ENCODE measurements at places on chromosomes 4 and X.

- no peak for DNase-seq
These were observed 170.9 kb upstream of the PCDH18 start for GRCh38 chr4:137703195-137703594.

GRCh38 chrX:71420686-71421085 is 54.5 kb downstream of the TAF1 start:
- DNase-seq, result no peak

DNA sequence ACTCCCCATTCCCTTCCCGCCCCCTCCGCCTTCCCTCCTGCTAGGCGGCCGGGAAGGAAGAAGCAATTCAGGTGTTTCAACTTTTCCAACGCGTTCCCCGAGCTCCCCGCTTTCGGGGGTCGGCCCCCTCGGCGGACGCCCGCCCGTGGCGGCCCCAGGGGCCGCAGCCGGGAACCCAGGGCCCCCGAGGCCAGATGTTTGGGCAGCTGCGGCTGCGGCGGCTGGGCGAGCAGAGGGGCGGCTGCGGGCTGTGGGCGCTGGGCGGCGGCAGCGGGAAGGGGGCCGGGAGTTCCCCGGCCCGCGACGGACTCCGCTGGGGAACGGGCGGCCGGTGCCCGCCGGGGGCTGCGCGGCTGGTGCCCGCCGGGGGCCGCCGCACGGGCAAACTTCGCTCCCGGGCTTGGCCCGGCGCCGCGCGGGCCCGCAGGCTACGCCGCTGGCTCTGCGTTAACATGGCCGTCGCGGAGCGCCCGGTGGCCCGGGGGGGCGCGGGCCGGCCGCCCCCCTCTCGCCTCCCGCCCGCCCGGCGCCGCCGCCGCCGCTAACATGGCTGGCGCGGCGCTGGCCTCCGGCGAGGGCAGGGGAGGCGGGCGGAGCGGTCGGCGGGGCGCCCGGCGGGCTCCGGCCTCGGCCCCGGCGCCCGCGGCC is 510 bp downstream of the HMGB3 start:
- no peak for DNase-seq

DNA sequence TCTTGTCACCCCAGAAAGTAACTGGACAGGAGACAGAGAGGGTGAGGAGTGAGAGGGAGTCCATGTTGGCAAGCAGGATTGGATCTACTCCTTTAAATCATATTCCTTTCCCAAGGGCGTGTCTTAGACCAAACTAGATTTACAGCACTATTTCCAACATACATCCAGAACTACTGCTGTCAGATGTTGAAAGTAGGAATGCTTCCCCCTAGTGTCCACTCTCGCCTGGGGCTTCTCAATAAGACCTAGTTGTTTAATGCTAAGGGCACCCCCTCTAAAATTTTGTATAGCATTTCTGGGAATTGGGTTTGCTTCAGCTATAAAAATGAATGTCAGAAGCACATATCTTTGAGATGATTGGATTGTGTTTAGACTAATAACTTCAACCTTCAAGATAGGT is 13.3 kb downstream of the OFD1 start:
- DNase-seq, result no peak

GRCh38 chrX:150365990-150366911 is 3.1 kb downstream of the MAMLD1 start:
- DNase-seq, result peak; percentile 80

GRCh38 chr4:85763202-85763601 is 288.3 kb downstream of the ARHGAP24 start:
- DNase-seq, result no peak

GRCh38 chr4:88033309-88033708 is 25.9 kb downstream of the PKD2 start:
- DNase-seq, result no peak

DNA sequence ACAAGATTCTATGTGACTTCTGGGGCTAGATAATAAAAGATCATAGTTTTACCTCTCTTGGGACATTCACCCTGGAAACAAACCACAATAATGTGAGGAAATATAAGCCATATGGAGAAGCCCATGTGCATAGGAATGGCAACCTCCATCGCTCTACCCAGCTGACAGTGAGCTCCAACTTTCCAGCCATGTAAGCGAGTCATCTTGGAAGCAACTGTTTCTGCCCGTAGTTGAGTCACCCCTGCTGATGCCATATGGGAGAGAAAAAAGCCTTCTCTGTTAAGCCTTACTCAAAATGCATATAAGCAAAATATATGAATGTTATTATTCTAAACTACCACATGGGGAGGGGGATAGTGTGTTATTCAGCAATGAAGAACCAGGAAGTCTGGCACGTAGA is 31.4 kb upstream of the RELL1 start:
- DNase-seq, result no peak

GRCh38 chr4:106615961-106616360 is 247.4 kb upstream of the GIMD1 start:
- no peak for DNase-seq

- no peak for DNase-seq
These were observed 135.7 kb downstream of the QDPR start for GRCh38 chr4:17376205-17376604.

- no peak for DNase-seq
These were observed 398.4 kb downstream of the PPP3CA start for GRCh38 chr4:100948911-100949310.

DNA sequence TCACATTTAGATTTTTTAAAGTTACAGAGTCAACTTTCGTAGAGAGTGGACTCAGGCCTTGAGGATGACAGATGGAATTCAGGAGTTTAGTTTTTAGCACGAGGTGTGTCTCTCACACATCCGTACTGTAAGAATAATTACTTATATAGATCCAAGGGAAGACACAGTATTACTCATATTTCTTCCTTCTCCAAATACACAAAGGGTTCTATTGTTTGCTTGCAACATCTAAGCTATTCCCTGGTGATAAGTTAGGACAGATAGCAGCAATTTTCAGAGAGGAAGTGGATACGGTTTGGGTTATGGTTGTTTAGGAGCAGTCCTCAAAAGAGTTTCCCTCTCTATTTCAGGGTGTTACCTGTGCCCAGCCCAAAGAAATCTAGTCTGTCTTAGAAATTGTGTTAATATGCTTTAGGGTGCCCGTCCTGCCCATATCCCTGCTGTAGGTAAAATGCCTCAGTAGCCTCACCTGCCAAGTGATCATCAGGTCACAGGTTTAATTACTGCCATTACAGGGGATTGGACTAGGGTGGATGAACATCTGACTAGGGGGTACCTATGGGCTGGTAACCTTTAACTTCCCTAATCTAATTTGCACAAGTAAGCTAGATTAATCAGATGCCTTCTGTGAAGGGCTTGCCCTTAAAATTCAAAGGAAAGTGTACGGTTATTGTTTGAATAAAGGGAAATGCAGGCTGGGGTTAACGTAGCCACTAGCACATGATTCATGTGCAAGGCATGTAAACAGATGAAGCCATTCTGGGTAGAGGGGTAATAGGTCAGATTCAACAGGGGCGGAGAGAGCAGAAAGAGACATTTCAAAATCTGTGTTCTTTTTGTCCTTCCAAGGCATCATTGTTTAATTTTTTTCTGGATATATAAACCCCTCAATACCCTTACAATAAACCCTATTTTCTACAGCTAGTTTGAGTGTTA is 8.7 kb upstream of the PPP3CA start:
- no peak for DNase-seq

GRCh38 chrX:17154001-17154400 is 207.5 kb downstream of the REPS2 start:
- no peak for DNase-seq

DNA sequence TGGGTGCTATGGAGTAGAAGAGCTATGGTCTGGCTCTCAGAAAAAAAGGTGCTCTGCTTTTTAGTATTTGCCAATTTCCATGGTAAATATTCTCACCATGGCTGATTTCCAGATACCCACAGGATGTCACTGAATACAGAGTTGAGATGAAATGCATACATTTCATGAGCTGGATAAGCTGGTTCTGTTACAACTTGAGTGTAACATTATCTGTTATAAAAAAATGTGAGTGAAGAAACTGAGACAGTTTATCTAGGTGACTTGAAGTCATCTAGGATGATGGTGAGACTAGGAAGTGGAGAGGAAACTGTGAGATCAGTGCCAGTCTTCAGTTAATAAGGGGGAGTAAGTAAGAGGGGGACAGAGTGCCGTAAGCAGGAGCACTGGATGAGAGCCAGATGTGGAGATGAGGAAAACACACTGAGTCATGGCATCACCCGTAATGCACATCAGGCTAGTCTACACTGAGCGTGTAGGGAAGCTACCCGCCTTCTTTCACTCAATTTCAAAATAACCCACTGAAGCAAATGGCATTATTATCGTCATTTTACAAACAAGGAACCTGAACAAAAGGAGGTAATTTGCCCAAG is 5.0 kb downstream of the HPSE start:
- no peak for DNase-seq

GRCh38 chrX:130086447-130087206 is 23.7 kb downstream of the ELF4 start:
- no peak for DNase-seq

- DNase-seq, result no peak
These were observed 6.2 kb upstream of the NOX1 start for GRCh38 chrX:100880368-100880767.

GRCh38 chr4:8547912-8548730 is 32.1 kb upstream of the GPR78 start:
- no peak for DNase-seq

DNA sequence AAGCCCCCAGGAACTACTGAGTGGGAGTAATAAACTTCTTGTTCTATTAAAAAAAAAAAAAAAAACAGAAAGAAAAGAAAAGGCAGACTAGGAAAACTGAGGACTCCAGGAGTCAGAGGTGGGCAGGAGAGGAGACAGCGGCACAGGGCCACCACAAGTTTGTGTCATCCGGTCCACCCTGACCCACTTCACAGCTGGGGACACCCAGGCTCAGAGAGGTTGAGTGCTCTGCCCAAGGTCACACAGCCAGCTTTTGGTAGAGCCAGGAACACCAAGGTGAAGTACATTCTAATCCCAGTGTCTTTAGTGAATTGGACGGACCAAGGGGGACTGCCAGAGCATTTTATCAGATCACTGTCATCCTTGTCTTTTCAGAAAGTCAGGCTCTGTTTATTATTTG is 16.4 kb upstream of the ABLIM2 start:
- DNase-seq, result no peak

- no peak for DNase-seq
These were observed 1.1 kb upstream of the CUL4B start for GRCh38 chrX:120561634-120562568.

DNA sequence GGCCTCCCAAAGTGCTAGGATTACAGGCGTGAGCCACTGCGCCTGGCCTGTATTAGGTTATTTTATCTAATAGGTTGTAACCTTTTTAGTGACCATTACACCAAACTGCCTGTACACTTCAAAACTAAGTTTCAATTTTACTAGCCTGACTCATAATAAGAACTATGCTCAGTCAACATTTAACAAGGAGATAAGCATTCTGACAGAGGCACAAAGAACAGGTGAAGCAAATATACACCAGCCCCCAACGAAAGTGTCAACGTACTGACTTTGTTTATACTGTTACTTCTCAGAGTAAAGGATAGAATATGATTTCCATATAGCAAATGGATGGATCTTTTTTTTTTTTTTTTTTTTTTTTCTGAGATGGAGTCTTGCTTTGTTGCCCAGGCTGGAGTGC is 62.8 kb downstream of the SHISA3 start:
- DNase-seq, result no peak

DNA sequence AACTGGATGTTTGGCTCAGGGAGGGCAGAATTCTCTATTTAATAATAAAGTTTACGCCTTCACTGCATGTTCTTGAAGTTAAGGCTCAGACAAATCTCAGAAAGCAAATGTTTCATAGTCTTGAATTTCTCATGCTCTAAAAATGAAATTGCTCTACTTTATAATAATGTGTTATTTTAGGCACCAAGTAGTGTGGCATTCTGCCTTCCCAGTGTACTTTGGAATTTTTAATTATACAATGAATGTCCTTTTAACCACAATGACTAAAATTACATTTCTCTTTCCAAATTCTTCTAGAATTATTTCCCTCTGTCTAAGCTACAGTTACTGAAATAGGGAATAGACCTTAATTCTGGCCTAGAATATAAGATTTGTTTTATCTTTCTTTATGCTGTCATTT is 97.9 kb upstream of the PDE5A start:
- DNase-seq, result no peak

- no peak for DNase-seq
These were observed 14.5 kb downstream of the CHRNA9 start for GRCh38 chr4:40349561-40350198.

DNA sequence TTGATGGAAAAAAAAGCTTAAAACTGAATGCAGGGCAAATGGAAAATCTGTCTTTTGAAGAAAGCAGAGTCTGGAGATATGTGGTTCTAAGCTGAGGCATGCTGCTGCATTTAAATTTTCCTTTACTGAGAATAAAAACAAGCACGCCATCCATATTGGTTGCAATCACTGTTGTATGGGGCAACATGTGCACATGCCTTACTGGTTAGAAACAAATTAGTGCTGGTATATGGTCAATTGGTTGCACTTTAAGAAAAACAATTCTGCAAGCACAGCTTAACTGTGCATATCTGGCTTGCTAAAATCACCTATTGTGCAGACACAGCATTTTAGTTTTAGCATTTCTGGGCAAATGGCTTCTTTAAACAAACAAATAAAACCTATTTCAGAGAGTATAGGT is 239.1 kb downstream of the NDST4 start:
- no peak for DNase-seq

DNA sequence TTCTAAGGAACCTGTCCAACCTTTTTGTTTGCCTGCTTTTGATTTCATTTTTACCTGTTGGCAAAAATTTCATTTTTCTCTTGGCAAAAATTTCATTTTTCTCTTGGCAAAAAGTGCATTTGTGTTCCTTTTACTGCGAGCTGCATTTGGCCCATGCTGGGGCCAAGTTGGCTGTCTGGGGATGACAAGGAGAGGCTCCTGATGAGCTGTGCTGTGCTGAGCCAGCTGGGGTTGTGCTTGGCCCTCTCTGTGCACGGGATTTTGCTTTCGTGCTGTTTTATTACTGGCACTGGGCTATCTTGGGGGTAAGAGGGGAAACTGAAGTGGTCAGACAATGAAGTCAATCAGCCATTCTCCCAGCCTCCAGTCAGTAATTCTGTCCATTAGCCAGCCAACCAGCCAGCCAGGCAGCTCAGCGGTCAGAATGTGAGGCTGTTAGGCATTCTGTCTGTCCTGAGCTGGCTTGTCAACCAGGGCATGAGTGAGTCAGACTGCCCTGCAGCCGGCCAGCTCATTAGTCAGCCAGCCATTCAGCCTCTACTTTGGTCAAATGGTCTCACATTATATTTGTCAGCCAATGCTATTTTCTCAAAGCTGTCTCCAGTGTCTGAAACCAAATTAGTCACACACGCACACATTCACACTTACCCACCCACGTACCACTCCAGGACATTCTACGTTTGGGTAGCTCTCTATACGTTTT is 56.9 kb upstream of the PRPS1 start:
- no peak for DNase-seq

DNA sequence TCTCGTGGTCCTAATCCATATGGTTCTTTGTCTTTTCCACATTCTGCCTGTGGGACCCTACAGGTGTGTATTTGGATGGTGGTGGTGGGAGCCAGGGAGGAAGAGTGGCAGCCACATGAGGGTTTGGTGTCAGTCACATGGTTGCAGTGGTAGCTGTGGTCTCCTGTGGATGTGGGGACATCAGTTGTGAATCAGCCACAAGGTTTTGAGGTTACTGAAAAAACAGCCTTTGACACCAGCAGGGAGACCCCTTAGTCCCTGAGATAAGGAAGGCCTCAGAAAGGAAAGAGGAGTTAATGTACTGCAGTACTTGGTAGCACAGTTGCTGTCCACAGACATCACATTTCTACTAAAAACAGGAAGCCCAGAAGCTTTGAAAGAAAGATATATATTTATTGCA is 15.8 kb upstream of the GAGE10 start:
- DNase-seq, result no peak

GRCh38 chr4:156476359-156476758 is 495.2 kb downstream of the PDGFC start:
- no peak for DNase-seq

Measured in suprapubic skin (tissue), 4 donors.